ENCODE measurements at places on chromosomes 7 and 10.

DNA sequence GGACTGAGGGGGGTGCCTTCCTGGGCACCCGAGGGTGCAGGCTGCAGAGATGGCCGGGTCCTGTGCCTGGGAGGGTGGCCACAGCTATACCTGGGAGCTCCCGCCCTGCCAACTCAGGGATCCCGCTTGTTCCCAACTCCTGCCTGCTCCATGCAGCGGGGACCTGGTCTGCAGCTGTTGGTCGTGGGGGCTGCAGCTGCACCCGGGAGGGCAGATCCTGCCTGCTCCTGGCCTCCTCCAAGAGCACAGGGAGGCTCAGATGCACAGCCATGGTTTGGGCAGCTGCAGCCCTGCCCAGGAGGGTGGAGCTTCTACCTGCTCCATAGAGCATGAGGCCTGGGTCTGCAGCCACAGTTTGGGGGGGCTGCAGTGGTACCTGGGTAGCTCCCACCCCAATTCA lies 13.3 kb upstream of the TCTN3 start:
- DNase-seq: no peak

GRCh38 chr10:4246881-4247358 lies 461.9 kb upstream of the KLF6 start:
- DNase-seq: no peak

DNA sequence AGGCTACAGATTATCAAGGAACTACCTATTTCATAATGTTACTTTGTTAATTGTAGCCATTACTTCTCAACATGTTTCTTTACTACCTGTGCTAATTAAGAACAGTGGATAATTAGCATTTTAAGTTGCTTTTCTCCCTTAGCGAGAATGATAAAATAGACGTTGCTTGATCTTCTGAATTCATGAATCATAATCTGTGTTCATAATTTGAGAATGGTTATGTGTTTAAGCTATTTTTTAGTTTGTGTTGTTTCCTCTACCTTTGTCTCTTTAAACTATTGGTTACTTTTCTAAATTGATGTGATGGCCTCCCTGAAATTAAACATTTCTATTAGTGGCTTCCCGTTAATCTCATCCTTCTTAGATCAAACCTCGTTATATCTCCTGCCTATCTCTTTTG lies at the start of gene ZRANB1:
TSS of gene ZRANB1 (plus strand) at position 301 of the 400 bp plus-strand sequence. CDS start 371 bp downstream, outside the sequence.
- no peak for DNase-seq

GRCh38 chr10:28983799-28984198 lies 305.1 kb upstream of the LYZL1 start:
- no peak for DNase-seq

DNA sequence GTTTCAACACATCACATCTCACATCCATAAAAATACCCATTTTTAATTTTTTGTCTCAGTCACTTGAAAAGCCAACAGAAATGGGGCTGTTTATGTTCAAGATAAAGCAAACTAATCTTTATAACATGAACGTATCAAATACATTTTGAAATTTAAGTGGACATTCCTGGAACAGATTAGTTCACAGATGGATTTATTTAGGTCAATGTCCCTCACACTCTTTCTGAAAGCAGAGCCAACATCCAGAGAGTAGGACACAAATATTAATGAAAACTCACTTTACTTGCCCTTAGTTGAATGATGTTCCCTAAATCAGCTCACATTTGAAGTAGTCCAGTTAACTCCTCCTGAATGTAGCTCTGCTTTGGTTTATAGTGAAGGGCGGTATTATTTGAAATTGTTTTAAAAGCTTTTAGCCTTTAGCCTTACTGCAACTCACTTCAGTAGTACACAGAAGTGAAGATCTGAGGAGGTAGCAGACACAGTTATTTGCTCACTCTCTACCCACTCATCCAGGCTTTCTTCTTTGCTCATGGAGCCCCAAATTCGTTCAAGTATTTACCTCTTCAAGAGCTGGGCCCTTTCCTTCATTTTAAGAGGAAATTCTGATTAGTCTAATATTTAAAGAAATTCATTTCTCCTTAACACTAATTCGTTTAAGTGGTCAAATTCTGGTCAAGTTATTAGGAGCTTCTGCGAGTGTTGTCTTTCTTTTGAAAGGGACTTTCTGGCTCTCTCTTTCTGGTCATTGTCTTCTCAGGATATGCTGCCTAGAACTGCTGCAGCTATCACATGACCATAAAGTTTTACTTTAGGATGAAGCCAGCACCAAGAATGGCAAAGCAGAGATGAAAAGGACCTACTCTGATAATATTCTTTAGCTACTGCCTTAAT lies 180.6 kb upstream of the AGR3 start:
- DNase-seq: no peak

GRCh38 chr10:71990706-71991269 lies 26.6 kb downstream of the CHST3 start:
- DNase-seq: no peak

DNA sequence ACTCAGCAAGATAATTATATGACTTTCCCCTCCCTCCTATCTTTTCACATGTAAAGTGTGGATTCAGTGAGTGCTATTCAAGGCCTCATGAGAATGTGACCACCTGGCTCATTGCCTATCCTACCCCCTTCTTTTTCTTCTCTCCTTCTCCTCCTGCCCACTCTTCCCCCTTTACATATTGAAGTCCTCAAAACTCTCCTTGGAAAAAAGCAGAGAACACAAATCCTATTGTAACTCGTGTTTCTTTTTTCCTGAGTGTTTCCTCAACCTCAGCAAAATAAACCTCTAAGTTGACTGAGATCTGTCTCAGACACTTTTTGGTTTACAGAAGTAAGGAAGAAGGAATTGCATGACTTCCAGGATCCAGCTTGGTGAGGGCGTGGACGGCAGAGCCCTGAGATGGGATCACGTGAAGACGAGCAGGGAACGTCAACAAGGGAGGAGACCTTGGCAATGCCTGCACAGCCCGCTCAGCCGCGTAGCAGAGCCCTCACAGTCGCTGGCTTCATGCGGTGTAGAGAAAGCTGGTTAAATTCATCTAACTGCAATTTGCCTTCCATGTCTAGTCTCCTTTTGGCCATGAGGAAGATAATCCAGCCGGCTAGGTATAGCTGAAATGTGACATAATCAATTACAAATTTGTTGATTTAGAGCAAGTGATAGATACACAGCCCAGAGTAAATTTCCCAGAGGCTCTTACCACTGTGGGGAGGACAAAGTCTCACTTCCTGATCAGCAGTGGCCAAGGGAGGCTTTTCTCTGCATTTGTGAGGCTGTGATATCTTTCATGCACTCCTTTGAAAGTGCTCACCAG lies 75.7 kb downstream of the LYZL2 start:
- no peak for DNase-seq

- no peak for DNase-seq
Observed at GRCh38 chr7:1298051-1298930, 65.6 kb downstream of the UNCX start.

GRCh38 chr10:112695539-112695938 lies 248.5 kb downstream of the VTI1A start:
- DNase-seq: no peak

GRCh38 chr7:107345898-107346297 lies 124.0 kb upstream of the GPR22 start:
- DNase-seq: no peak

GRCh38 chr7:7654964-7655715 lies 14.6 kb downstream of the UMAD1 start:
- no peak for DNase-seq

DNA sequence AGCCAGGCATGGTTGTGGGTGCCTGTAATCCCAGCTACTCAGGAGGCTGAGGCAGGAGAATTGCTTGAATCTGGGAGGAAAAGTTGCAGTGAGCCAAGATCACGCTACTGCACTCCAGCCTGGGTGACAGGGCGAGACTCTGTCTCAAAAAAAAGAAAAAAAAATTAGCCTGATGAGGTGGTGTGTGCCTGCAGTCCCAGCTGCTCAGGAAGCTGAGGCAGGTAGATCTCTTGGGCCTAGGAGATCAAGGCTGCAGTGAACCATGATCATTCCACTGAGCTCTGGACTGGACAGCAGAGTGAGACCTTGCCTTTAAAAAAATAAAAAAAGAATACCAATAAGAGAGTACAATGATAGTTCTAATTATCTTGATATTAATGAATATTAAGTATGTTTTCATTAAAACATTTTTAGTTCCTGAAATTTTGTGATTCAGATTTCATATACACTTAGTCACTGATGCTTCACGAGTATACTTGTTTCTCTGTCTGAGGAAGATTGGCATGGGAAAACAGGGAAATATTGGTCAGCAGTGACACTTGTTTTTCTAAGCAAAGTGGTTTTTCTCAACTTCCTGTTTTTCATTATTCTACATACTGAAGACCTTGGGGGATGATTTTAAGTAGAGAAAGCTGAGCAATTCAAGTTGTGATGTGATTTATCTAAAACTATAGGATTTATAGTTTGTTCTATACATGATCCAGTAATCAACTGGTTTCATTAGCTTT lies 76.8 kb downstream of the ADK start:
- no peak for DNase-seq

GRCh38 chr7:101165958-101166647 lies 734 bp upstream of the VGF start:
- no peak for DNase-seq

GRCh38 chr7:133571076-133571475 lies 318.2 kb downstream of the EXOC4 start:
- DNase-seq: no peak

GRCh38 chr7:91999631-92000565 lies 59.2 kb downstream of the AKAP9 start:
- no peak for DNase-seq

- DNase-seq: no peak
Observed at GRCh38 chr7:37336259-37336658, 112.4 kb downstream of the ELMO1 start.

DNA sequence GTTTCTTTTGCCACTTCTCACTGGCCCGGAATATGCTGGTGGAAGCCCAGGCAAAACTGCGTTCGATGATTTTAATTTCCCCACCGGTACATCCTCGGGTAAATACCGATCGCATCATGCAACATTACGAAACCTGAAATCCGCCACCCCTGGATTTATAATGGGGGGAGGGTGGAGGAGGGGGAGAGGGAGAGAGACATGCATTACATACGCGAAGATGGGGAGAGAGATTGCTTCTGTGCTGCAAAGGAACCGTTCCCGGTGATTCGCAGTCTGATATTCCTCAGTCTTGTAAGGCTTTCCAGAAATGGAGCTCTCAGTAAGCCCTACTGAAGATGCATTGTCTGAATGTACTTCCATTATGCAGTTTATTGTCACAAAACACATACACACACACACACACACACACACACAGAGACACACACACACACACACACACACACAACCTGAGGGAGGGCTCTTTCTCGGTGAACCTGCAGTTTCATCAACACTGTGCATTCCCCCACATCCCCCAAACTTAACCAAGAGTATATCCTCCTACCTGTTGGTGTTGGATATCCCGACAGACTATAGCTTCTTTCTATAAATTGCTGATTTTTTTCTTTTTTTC lies 741 bp downstream of the GPR85 start:
- no peak for DNase-seq

DNA sequence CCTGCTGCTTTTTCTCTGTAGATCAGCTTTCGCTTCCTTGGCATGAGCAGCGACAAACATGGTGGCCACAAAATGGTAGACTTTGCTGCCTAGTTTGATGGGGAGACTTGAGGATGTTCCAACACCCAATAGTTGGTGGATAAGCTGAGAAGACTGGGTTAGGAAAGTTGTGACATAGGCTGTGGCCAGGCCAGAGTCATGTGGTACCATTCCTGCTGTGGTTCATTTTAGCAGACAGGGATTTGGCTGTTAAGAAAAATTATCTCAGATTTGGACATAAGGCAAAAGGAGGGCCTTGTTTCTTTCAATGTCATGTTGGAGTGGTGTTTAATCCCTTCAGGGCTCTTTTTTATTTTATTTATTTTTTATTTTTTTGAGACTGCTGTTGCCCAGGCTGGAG lies 26.6 kb upstream of the FAM180A start:
- DNase-seq: no peak

GRCh38 chr7:1301054-1301881 lies 68.6 kb downstream of the UNCX start:
- DNase-seq: no peak

DNA sequence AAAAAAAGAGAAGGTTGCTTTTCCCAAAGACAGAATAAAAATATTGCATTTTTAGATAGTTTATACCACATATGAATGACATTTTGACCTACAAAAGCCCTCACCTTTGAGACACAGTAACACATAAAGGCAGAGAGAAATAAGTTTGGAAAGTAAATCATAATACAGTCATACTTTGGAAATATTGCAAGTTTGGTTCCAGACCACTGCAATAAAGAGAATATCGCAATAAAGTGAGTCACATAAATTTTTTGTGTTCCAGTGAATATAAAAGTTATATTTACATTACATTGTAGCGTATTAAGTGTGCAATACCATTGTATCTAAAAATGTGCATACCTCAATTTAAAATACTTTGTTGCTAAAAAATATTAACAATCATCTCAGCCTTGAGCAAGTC lies 40.3 kb downstream of the CCDC71L start:
- no peak for DNase-seq

- no peak for DNase-seq
Observed at GRCh38 chr10:125144693-125145623, 15.4 kb downstream of the CTBP2 start.

GRCh38 chr10:15725603-15726002 lies 5.9 kb upstream of the ITGA8 start:
- DNase-seq: no peak

GRCh38 chr7:85883-86515 lies 106.4 kb upstream of the FAM20C start:
- DNase-seq: no peak

- no peak for DNase-seq
Observed at GRCh38 chr7:131797841-131798240, 241.4 kb upstream of the PODXL start.

- DNase-seq: no peak
Observed at GRCh38 chr10:43960477-43960876, 311.8 kb upstream of the ZNF32 start.

DNA sequence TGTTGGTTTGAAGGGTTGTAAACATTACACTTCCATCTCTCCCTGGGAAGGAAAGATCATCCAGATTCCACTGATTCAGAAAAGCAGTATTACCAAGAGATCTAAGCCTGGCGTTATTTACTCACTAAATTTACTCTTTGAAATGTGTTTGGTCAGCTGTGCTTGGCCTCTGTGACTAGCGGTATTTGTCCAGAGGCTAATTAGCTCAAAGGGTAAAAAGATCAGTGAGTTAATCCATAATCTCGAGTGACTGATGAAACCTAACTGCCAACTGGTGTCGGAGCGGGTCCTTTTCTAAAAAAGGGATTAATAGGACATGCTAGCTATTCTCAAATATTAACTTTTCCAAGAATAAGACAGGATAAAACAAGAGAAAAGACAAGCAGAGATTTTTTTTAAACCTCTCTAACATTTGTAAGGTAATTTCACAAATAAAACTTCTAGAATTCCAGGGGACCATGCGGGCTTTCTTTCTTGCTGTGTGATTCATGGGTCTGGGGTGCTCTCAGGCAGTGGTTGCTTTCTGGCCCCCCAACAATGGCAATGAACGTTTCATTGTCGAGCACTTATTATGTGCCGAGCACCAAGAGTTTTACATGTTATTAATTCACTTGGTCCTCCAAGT lies 247.3 kb upstream of the AOAH start:
- DNase-seq: no peak

GRCh38 chr10:117363028-117363427 lies 12.2 kb downstream of the PDZD8 start:
- DNase-seq: no peak

DNA sequence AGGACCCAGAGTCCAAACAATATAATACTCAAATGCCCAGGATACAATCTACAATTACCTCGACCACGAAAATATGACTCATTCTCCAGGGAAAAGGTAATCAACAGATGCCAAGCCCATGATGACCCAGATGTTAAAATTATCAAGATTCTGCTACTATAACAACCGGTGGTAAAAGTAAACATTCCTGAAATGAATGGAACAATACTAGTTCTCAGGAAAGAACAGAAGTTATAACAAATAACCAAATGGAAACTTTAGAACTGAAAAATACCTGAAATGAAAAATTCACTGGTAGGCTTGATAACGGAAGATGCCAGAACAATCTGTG lies 34.1 kb upstream of the GUSB start:
- no peak for DNase-seq

All from cortex of kidney (tissue), 1 donor.